ENCODE measurements at places on chromosomes 4 and X.

- no peak for DNase-seq
These were observed 76.5 kb upstream of the TSPAN7 start for GRCh38 chrX:38484607-38485498.

DNA sequence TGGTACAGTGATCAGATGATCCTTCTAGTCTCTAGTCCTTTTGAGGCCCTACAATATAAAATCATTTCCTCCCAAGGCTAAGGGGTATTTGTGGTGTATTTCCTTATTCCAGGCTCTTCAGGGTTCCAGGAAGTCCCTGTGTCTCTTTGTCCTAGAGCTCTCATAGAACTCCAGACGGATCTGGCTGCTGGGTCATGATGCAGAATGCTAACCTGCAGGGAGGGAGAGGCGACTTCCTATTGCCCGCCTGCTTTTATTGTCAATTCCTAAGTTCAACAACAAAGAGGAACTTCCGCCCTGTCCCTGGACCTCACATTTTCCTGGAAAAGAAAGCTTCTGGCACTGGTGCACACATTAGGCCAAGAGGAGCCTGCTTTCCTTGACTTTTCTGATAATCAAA, 45.9 kb upstream of the ZNF827 start:
- DNase-seq, result no peak

GRCh38 chr4:183441276-183441675, 3.2 kb upstream of the CDKN2AIP start:
- DNase-seq, result no peak

GRCh38 chr4:5824227-5824626, 68.7 kb downstream of the CRMP1 start:
- no peak for DNase-seq

GRCh38 chrX:149829751-149830191, 48.0 kb downstream of the MAGEA9 start:
- no peak for DNase-seq

DNA sequence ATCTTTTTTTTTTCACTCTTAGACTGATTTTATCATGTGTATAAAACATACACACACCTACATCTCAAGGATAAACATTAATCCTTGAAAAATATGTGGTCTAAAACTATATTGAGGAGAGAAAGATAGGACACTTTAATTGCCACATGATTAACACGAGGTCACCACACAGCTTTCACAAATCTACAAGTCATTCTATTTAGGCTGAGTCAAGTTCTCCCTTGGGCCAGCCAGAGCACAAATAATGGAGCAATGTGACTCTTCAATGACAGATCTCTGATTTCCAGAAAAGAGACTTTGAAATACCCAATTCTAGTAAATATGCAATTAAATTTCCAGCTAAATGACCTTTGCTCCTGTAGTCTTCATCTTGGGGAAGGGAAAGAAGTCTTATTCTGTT, 12.9 kb upstream of the ADH4 start:
- DNase-seq, result no peak

DNA sequence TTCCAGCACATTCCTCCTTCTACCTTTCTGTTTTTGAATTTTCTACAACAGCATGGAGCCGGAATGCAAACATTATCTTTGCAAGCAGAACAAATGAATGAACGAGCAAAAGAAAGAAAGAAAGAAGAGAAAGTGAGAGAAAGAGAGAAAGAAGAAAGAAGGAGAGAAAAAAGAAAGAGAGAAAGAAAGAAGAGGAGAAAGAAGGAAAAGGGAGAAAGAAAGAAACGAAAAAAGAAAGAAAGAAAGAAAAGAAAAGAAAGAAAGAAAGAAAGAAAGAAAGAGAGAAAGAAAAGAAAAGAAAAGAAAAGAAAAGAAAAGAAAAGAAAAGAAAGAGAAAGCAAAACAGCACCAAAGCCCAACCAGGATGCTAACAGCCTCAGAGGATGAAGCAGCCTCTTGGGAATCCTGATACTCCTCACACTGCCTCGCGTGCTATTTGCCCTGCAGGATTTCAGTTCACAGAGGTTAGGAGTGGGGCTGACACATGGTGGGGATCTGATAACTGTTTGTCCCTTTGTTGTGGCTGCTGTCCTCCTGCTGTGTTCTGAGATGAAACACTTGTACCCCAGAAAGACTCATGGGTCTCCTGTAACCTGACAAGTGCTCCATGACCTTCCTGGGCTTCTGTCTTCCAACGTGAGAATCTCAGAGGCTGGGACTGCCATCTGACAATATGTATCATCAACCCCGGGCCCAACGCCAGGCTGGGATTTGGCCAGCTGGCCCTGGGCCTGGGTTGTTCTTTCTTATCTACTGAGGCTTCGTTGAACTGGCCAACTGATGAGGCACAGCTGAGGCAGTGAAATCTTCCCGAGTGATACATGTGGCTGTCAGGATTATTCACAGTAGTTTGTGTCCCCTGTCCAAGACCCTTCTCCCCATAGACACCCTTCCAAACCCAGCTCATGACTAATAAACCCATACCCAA, 61.0 kb downstream of the SEPSECS start:
- no peak for DNase-seq

GRCh38 chr4:128525387-128525786, 237.8 kb upstream of the PGRMC2 start:
- DNase-seq, result no peak

DNA sequence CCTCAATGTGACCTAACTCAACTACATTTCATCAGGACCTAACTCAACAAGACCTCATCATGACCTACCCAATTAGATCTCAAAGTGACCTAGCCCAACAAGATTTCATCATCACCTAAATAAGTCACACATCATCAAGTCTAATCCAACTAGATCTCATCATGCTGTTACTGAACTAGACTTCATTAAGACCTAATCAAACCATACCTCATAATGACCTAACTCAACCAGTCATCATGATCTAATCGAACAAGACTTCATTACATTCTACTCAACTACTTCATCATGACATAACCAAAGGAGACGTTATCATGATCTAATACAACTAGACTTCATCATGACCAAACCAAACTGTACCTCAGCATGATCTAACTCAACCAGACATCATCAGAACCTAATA, 82.8 kb downstream of the DHRSX start:
- no peak for DNase-seq

GRCh38 chr4:146462251-146462650, 59.5 kb downstream of the SLC10A7 start:
- DNase-seq, result no peak

DNA sequence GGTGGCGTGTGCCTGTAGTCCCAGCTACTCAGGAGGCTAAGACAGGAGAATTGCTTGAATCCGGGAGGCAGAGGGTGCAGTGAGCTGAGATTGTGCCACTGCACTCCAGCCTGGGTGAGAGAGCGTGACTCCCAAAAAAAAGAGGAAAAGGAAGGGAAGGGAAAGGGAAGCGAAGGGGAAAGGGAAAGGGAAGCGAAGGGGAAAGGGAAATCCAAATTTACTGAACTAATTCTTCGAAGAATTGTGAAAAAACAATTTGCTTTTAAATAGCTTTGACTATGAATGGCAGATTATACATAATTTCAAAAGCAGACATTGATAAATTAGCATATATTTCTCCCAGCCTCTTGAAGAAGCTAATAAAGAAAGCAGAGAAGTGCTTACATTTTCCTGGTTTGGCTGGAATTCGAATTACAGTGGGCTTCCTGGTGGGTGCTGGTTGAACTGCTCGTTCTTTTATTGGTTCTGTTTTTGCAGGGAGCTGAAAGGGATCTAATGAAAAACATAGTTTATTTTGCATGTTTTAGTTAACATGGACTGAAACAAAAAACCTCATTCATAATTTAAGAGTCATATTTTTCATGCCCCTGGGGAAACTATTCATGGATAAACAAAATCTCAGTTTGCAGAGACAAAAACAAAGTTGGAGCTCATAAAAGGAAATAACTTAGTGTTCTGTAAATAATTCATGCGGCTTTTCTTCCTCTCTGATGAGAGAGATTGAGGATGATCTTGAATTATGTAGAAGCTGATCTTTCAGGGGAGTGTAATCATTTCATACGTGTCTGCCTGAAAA, 66.0 kb downstream of the RPS3A start:
- no peak for DNase-seq

GRCh38 chrX:7059859-7060258, 87.7 kb upstream of the STS start:
- no peak for DNase-seq

DNA sequence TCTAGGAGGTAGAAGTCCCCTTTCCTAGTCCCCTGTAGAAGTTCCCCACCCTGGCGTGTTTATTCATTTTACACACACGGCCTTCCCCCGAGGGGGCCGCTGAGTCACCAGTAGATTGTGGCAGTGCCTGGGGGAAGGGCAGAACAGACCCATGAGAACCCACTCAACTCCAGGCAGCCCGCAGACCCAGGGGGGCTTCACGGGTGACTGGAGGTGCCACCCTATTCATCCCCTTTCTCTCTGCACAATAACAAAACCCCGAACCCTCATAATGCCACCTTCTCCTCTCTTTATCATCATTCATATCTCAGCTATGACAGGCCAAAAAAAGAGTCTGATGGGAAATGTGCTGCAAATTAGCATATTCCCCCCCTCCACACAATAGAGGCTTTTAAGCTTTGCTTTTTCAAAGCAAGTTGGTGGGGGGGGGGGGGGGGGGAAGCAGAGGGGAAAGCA, 20.4 kb upstream of the GPM6B start:
- DNase-seq, result no peak

GRCh38 chr4:16217300-16218051, 8.8 kb downstream of the TAPT1 start:
- no peak for DNase-seq

- no peak for DNase-seq
These were observed 26.7 kb upstream of the C1QTNF7 start for GRCh38 chr4:15400981-15401671.

DNA sequence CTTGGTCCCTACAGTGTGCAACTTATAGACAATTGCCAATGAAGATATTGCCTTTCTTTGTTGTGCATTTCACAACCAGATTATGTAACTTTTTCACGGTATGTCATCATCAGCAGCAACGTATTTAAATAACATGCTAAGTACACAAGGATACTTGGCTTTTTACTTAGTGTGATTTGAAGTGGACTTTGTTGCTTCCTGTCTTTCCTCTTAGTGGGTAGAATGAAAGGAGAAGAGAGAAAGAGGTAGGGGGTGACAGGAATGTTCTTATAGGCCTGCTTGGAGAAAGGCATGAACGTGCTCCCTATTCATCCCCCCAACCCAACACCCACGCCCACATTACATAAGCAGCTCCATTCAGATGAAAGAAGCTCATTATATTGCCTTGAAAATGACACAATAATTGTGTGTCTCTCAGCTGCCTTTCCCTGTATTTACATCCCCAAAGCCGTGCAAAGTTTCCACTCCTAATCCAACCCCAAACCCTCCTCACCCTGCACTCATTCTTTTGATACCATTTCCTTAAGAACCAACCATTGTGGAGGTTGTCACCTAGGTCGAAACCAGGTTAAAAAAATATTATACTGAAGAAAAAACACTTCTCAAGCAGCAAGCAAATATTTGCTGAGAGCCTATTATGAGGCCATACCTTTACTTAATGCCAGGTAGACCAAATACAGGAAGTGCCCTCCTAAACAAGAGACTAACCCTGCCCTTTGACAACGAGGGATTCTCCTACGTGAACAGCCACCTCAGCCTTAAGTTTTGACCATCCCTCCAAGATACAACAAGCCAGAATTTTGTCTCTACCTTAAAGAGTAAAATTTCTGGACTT, 25.2 kb upstream of the GK start:
- no peak for DNase-seq

DNA sequence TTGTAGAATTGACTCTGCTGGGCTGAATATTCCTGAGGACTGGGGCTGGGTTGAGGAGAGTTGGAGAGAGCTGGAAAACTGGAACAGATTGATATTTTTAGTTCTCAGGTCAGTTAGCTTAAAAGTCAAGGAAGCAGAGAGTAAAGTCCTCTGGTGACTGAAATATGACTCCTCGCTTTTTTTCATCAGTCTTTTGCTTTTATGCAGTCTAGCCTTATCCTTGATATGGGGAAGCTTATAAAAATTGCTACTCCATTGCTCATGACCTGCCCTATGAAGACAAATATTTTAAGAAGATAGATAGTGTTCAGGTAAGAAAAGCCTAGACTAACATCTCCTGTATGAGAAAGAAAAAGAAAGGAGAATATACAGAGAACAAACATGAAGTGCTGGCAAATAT, 152.7 kb downstream of the C4orf33 start:
- no peak for DNase-seq

DNA sequence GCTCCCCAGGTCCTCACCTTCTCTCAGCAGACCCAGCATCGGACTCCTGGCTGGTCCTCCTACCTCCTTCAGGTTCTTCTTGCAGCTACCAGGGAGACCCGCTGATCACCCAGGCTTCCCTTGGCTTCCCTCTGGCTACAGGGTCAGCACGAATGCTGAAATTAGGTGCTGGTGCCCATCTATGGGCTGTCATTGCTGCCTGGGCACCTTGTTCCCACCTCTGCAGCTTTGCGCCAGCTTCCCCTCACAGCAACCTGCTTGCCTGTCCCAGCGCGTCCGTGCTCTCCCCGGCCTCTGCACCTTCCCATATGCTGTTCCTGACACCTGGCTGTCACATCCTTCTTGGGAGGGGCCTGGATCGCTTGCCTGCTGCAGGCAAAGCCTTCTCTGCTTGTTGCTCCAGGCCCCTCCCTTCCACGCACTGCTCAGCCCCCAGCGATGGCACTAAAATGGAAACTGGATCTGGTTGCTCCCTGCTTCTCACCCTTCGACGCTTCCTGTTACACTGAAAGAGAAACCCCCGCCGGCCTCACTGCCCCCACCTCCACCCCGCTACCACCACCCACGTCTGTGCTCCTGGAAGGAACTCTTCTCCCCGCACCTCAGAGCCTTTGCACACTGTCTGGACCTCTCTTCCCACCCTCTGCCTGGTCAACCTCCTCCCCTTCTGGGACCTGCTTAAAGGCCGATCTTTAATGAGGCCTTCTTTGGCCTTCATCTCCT, 22.2 kb downstream of the C4orf50 start:
- no peak for DNase-seq

GRCh38 chr4:169167957-169168858, 102.5 kb downstream of the SH3RF1 start:
- no peak for DNase-seq

DNA sequence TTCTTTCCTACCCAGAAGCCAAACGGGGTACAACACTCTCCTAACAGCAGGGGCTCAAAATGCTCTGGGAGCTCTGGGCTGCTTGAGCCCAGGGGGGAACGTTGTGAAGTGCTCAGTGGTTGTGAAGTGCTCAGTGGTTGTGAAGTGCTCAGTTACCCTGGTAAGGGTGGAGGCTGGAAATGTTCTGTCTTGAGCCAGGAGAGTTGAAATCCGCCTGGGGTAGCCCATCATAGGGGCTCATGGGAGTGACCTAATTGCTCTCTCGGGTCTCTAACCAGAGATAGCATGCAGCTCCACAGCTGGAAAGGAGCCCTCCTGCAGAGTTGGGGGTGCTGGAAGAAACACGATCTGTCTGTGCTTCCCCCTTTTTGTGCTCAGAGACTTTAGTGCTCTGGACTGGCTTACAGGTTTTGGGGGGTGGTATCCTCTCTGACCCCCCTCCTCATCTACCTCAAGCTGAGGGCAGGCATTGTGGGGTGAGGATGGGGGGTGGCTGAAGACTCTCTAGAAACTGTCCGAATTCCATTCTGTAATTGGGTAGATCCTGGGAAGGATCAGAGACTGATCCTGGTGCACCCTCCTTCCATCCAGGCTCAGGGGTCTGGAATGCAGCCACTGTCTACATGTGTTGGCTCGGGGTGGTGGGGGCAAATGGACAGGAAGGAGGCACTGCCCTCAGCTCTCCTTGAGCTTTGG, 2.7 kb downstream of the EFNB1 start:
- no peak for DNase-seq

GRCh38 chrX:109793191-109793590, 60.1 kb upstream of the ACSL4 start:
- DNase-seq, result no peak

- no peak for DNase-seq
These were observed 43.8 kb downstream of the RGS12 start for GRCh38 chr4:3336382-3337356.

- no peak for DNase-seq
These were observed 3.5 kb downstream of the TMSB4X start for GRCh38 chrX:12978205-12979025.

All from left kidney (tissue), 8 donors.